Activated CD4-positive, alpha-beta memory T cell treated with anti-CD3 and anti-CD28 coated beads for 36 hours (primary cell): ENCODE measurements at places on chromosomes 13 and 19. TPM values are rescaled to one million over a fixed set of nuclear protein-coding genes. Genes with fewer than 3 reads are reported as not detected.

- DNase-seq = no peak
These were observed 732 bp upstream of the DCLK1 start for GRCh38 chr13:36131931-36132297.

- no peak for DNase-seq
These were observed 27.8 kb upstream of the CASP14 start for GRCh38 chr19:15021286-15022007.

- no peak for DNase-seq
These were observed 404.2 kb downstream of the KCNRG start for GRCh38 chr13:50419331-50419865.

The PDX1 gene
- not detected for total RNA-seq
